ENCODE measurements at places on chromosomes 6 and 20. TPM values are rescaled to one million over a fixed set of nuclear protein-coding genes. Genes with fewer than 3 reads are reported as not detected.

DNA sequence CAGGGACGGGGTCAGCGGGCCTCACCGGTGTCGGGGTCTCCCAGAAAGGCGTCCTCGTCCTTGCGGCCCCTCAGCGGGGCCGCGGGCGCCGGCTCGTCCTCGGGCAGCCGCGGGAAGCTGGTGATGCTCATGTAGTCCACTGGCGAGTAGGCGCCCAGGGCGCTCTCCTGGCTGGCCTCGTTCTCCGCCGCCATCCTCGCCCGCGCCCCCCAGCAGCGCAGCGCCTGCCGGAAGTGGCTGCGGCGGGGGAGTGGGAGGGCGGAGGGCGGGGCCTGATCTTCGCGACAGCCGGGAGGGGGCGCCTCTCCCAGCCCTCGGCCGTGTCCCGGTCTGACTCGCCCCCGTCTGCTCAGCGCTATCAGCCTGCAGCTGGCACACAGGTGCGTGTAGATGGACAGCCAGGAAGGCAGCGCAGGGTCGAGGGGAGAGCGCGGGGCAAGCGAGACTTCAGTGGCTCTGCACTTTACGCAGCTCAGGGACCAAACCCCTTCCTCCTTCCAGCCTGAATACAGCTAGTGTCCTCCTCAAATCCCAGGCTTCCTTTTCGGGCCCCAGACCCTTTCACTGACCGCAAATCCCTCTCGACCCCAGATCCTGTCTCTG, at the start of gene GGT7:
Gene GGT7 (minus strand): TSS at position 235 of the 603 bp plus-strand sequence. CDS start 41 bp downstream, at position 194.
- DNase-seq = peak; percentile 94
- H3K36me3 ChIP-seq = peaks cover 1% of the 10 kb centered on the region
- peak within 1 kb of the TSS; percentile 60 for H3K27ac ChIP-seq
- peaks cover 21% of the 10 kb centered on the region for H3K27me3 ChIP-seq
- H3K4me1 ChIP-seq = peaks cover 32% of the 10 kb centered on the region

DNA sequence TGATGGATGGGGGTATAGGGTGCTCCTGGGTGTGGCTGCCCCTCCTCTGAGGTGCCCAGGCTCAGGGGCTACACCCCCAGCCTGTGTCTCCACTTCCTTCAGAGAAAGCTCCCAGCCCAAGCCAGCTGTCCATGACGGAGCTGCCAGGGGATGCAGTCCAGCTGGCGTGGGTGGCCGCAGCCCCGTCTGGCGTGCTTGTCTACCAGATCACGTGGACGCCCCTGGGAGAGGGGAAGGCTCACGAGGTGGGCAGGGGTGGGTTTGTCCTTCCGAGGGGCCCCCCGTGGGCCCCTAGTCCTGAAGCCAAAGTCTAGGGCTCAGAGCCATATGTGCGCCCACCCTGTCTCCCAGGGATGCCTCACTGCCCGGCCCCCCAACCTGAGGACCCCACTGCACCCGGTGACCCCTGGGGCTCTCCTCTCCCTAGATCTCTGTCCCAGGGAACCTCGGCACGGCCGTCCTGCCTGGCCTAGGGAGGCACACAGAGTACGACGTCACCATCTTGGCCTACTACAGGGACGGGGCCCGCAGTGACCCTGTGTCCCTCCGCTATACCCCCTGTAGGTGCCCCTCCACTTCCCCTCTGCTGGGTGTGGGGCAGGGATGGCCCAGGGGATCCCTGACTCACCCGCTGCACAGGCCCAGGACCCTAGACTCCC, 19.8 kb downstream of the COL20A1 start:
- DNase-seq = no peak
- no peaks in the 10 kb centered on the region for H3K36me3 ChIP-seq
- no peak overlapping the region for H3K27ac ChIP-seq
- no peaks in the 10 kb centered on the region for H3K27me3 ChIP-seq

DNA sequence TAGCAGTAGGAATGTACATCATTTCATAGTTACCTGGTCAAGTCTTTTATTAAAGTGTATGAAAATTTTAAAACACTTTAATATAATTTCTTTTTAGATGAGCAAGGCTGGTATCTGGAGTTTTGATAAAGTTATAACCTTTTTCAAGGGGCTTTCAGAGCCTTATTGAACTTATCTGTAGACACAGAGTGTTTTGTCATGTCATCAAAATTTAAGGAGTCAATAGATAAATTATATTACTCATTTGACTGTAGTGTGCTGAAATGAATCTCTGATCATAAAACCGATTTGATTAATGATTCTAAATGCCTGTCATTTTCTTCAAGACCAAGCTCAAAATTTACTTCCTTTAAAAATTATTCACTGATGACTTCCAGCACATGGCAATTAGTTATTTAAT, 125.6 kb downstream of the ARID1B start:
- no peak for DNase-seq
- no peaks in the 10 kb centered on the region for H3K27me3 ChIP-seq
- peaks cover 5% of the 10 kb centered on the region for H3K36me3 ChIP-seq
- no peak overlapping the region for H3K4me3 ChIP-seq

DNA sequence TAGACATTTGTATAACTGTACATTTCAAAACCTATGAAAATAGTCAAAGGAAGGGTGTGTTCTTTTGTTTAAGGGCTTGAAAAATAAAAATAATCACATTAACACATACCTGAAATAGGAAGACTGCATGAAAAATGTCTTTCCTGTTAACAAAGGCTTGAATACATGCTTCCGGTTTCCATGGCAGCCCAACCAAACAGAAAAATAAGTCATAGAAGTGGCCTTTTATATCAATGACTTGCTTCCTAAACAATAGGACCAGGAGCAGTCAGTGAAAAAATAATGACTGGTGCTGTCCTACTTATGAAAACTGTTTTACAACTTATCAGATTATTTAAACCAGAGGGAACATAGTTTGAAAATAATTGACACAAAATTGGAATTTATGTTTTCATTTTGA, 412.6 kb upstream of the PLCB4 start:
- H3K27ac ChIP-seq = no peak overlapping the region
- H3K27me3 ChIP-seq = no peaks in the 10 kb centered on the region
- H3K4me1 ChIP-seq = peaks cover 17% of the 10 kb centered on the region
- DNase-seq = no peak
- no peak overlapping the region for H3K4me3 ChIP-seq

- H3K36me3 ChIP-seq = no peaks in the 10 kb centered on the region
- H3K27me3 ChIP-seq = peaks cover 9% of the 10 kb centered on the region
- DNase-seq = no peak
- no peaks in the 10 kb centered on the region for H3K4me1 ChIP-seq
- no peak overlapping the region for H3K27ac ChIP-seq
Measured at GRCh38 chr6:137754366-137754765, 112.7 kb upstream of the TNFAIP3 start.

TMEM30A gene
- 77.2 TPM for total RNA-seq

ANKRD66 gene
- total RNA-seq = not detected

RAMACL gene
- 1.7 TPM for total RNA-seq

- H3K36me3 ChIP-seq = no peaks in the 10 kb centered on the region
- no peak overlapping the region for H3K4me3 ChIP-seq
- H3K27ac ChIP-seq = peak overlapping the region; percentile 76
- no peak for DNase-seq
- H3K27me3 ChIP-seq = peaks cover 11% of the 10 kb centered on the region
Measured at GRCh38 chr6:134267917-134268361, 50.0 kb downstream of the SGK1 start.

GRCh38 chr6:6826095-6826901, 237.8 kb downstream of the LY86 start:
- no peak overlapping the region for H3K4me3 ChIP-seq
- H3K36me3 ChIP-seq = no peaks in the 10 kb centered on the region
- DNase-seq = no peak
- H3K27ac ChIP-seq = no peak overlapping the region

PTCRA gene
- not detected for total RNA-seq

HDGFL1 gene
- total RNA-seq = not detected

C20orf204 gene
- 3.3 TPM for total RNA-seq

GRCh38 chr6:158313989-158314388, 1.7 kb downstream of the TULP4 start:
- H3K27me3 ChIP-seq = no peaks in the 10 kb centered on the region
- H3K36me3 ChIP-seq = peaks cover 62% of the 10 kb centered on the region
- no peaks in the 10 kb centered on the region for H3K4me1 ChIP-seq
- H3K27ac ChIP-seq = peak overlapping the region; percentile 7
- no peak overlapping the region for H3K4me3 ChIP-seq

LBP gene
- not detected for total RNA-seq

DNA sequence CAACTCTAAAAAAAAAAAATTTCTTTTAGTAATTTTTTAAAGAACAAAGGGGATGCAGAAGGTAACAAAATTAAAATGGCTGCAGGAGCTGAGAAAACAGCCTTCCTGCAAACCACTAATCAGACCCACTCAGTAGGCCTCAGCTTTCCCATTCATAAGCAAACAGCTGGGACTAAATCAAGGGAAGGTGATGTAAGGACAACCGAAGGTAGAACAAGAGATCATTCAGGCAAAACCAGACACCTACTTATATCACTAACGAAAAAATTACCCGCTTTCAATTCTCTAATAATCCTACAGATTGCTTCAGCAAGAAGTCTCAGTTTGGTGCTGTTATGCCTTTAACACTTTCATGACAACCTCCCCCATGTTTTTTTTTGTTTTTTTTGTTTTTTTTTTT, 124.0 kb downstream of the ZMYND8 start:
- H3K4me3 ChIP-seq = no peak overlapping the region
- H3K27ac ChIP-seq = no peak overlapping the region
- peaks cover 2% of the 10 kb centered on the region for H3K4me1 ChIP-seq
- peaks cover 29% of the 10 kb centered on the region for H3K36me3 ChIP-seq

GRCh38 chr6:134065706-134066105, 13.3 kb upstream of the SLC2A12 start:
- H3K36me3 ChIP-seq = no peaks in the 10 kb centered on the region
- no peak for DNase-seq
- no peaks in the 10 kb centered on the region for H3K27me3 ChIP-seq
- no peak overlapping the region for H3K4me3 ChIP-seq

CPNE5 gene
- 0.24 TPM for total RNA-seq

WFDC12 gene
- not detected for total RNA-seq

GHRH gene
- total RNA-seq = 0.75 TPM

DNA sequence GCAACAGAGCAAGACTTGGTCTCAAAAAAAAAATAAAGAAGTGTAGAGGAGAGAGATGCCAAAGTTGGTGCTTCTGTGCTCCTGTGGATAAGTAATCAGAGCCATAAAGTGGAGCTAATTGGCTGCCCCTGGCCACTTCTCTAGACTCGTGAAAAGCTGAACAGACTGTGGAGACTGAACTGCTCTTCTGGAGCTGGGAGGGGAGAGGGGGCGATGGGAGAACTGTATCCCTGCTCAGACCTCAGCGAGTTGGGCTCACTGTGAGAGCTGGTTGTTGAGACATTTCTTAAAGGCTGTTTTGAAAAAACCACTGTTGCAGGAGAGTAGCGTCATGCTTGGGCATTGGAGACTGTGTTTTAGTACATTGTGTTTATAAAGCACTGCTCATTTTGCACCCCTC, 125.7 kb downstream of the TCP11 start:
- no peak for DNase-seq
- H3K27ac ChIP-seq = no peak overlapping the region
- no peak overlapping the region for H3K4me3 ChIP-seq
- no peaks in the 10 kb centered on the region for H3K27me3 ChIP-seq

Data from progenitor cell of endocrine pancreas (in vitro differentiated cells).